ENCODE measurements at places on chromosomes 1 and 21.

- no peak for DNase-seq
Measured at GRCh38 chr1:105243969-105244368, 1494.3 kb downstream of the AMY1C start.

GRCh38 chr1:235776396-235776795 lies 90.3 kb downstream of the LYST start:
- no peak for DNase-seq

DNA sequence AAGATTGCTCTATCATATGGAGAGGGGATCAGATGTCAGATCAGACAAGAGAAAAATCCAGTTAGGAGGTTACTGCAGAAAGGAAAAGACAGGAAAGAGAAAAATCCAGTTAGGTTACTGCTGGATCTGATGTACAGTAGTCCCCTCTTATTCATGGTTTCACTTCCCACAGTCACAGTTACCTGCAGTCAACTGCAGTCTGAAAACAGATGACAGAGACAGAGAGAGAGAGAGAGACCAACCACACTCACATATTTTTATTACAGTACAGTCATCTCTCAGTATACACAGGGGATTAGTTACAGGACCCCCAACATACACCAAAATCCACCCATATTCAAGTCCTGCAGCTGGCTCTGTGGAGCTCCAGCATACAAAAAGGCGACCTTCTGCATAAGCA lies 29.3 kb downstream of the NUP133 start:
- DNase-seq: no peak

GRCh38 chr1:156376958-156377919 lies 8.2 kb downstream of the RHBG start:
- DNase-seq: no peak

DNA sequence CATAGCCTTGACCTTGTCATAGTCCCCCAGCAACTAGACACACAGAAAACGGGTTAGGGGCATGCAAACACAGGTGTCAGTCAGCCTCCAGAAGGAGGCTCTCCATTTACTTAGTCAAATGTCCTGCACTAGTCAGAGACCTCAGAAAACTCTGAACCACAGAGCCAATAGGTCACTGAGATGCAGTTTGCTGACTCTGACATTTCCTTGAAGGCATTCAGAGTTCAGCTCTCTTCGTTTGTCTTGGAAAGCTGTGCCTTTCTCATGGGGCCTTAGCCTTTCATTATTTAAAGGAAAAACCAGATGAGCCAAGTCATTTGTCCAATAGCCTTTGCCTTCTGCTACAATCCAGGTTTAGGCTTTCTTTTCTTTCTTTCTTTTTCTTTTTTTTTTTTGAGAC lies 3.5 kb downstream of the OLFML2B start:
- no peak for DNase-seq

DNA sequence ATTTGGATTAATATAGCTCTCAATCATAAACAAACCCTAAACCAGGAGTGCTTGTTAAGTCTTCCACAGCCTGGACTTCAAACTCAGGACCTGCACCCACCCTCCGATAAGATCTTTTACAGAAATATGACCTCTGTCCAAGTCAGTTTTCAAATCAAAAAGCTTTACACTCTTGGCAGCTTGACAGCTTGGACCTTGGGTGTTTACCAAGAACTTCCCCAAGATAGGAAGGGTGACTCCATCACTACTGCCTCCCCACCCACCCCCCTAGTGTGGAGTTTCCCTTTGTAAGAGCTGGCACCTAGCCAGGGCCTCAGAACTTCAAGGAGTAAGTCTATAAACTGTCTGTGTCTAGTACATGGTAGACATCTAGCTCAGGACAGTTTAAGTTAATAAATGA lies 9.6 kb downstream of the BCAR3 start:
- DNase-seq: no peak

All from HEK293T (cell line).